ENCODE measurements at places on chromosomes 3 and 15.

- no peak for DNase-seq
Observed at GRCh38 chr15:33032053-33032452, 162.5 kb downstream of the FMN1 start.

GRCh38 chr3:66507423-66508260 lies 6.8 kb upstream of the LRIG1 start:
- no peak for DNase-seq

DNA sequence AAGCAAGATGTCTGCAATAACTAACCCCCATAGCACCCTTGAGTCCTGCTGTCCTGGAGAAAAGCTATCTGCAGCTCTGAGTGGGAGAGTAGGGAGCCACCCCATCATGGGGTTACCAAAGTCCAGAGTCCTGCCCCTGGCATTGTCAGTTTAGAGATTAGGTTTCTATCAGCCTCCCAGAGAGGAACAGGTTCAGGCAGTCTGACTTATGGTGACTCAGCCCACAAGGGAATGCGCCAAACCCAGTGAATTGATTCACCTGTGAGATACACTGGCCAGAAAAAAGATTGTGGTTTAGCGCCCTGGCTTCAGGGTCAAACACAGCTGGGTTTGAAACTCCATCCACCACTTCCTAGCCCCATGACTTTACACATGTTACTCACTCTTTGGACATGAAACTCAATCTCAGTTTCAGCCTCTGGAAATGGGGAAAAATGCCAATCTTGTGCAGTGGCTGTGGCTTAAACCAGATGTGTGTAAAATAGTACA lies 263.6 kb upstream of the HES1 start:
- DNase-seq, result no peak

GRCh38 chr3:17847156-17847555 lies 104.7 kb upstream of the TBC1D5 start:
- DNase-seq, result no peak

DNA sequence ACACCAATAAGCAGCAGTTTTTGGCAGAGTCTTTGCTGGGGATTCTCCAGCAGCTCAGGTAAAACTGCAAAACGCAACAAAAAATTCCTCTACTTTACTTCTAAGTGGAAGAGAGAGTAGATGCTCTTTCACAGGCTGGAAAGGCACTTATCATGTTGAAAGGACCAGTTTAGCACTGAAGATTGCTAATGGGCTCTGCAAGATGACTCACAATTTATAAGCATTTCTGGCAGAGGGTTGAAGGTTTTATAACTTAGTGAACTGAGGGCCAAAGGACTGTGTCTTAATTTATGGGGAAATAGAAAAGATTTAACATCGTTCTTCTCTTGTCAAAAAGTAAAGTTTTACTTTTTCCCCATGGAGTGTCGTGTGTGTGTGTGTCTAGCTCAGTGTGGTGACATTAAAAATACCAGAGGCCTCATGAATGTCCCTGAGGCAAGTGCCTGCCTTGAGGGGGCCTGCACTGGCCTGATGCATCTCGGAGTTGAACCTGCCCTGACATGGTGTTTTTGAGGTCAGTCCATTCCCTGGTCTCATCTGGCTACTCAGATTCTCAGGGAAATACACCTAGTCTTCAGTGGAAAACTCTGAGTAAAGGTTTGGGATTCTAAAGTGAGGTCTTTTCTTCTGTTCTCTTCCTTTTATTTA lies 1092.0 kb downstream of the NAALADL2 start:
- DNase-seq, result no peak

DNA sequence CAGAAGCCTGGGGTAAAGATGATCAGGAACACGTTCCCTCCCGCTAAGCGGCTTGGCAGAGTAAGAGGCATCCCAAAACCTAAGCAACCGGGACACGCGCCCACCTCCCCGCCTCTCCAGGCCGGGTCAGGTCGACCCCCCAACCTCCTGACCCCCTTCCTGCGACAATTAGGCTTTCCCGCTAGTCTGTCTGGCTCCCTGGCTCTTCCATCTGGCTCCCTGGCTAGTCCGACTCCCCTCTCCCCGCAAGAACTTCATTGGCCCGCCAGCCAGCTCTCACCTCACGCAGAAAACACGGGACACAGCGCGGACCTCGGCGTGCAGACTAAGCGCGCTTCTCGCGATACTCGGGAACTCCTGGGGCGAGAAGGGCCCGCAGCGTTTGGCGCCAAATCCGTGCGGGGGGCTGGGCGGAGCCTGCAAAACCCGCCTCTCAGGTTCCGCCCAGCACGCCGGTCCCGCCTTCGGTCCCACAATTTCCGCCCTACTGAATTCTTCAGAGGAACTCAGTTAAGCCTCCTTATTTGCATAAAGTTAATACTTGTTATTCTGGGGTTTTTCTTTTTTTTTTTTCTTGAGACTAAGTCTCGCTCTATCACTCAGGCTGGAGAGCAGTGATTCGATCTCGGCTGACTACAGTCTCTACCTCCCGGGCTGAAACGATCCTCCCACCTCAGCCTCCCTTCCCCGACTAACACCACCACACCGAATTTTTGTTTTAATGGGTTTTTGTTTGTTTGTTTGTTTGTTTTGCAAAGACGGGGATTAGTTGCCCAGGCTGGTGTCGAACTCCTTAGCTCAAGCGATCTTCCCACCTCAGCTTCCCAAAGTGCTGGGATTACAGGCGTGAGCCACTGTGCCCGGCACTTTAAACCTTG lies at the start of gene TIPIN:
TIPIN (minus strand) TSS at position 327 of the 878 bp plus-strand sequence. CDS start 3,738 bp downstream, outside the sequence.
- peak; percentile 91 for DNase-seq

DNA sequence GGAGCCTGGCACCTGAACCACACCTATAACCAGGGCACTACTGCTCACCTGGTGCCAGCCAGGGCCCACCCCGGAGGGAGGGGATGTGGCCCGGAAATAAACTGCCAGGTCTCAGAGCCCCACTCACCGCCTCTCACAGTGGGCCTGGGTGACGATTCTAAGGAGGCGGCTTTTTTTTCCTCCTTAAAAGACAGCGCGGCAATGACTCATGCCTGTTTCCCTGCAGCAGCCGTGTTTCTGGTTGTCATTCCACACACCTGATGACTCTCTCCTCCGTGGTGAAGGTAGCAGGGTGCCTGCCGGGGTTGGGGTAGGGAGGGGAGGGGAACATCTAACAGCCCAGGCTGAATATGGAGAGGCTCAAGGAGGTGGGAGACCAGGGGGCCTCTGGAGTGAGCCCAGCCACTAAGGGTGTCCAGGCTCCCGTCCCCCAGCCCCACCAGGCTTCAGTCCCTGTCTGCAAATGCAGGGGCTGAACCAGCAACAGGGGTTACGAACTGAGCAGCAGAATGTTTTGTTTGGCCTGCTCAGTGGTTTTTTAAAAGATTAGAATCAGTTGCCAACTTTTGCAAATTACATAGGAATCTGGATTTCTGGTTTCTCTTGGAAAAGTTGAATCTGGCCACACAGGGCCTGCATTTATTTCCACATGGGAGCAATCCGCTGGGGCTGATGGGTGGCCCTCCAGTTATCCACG lies 127.3 kb upstream of the LINGO1 start:
- DNase-seq, result no peak

DNA sequence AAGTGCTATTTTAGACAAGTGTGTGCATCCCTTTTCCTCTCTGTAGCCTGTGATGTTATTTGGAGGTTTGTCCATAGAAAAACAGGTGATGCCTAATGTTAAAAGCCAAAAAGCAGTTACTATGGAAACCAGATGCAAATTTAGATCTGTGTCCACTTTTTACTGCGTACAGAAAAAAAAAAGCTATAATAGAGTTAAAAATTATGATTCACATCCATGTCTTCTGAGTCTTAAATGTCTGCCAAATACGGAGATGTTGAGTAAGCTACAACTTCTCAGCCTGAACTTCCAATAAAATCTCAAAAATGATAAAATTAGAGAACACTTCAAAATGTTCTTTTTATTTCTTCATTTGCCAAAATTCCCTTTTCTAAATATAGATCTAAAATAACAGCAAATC lies 74.2 kb upstream of the GAP43 start:
- DNase-seq, result no peak

- no peak for DNase-seq
Observed at GRCh38 chr3:20022954-20023622, 11.0 kb upstream of the PP2D1 start.

- DNase-seq, result no peak
Observed at GRCh38 chr3:43759297-43759782, 68.6 kb downstream of the ABHD5 start.

Measured in mesothelial cell of epicardium (in vitro differentiated cells).